ENCODE measurements at places on chromosomes 2 and 18.

DNA sequence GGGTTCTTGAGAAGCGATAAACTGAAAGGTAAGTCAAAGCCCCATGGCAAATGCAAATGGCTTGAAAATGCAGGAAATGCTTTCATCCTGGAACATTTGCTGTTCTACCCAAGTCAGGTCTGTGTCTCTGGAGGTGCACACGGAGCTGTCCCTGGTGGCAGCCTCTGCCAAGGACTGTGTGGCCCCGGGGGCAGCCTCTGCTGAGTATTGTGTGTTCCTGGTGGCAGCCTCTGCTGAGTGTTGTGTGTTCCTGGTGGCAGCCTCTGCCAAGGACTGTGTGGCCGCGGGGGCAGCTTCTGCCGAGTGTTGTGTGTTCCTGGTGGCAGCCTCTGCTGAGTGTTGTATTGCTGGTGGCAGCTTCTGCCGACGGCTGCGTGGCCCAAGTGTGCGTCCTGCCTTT lies 135.6 kb upstream of the ALKAL2 start:
- DNase-seq, result no peak

DNA sequence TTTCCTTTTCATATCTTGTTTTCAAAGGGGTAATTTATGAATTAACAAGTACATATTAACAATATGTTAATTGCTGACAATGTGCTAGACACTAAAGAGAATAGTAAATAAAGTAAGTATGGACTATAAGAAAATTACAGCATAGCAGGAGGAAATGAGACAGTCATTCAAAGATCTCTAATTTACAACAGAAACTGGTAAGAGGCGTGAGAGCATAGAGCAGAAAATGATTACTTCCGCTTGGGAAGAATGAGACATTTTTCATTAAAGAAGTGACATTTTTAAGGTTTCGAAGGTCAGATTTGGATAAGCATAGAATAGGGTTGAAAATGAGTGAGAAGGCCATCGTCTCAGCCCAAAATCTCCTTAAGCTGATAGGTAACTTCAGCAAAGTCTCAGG lies 184.4 kb upstream of the SESTD1 start:
- DNase-seq, result no peak

GRCh38 chr2:60334610-60335009 lies 218.8 kb downstream of the BCL11A start:
- DNase-seq, result no peak

DNA sequence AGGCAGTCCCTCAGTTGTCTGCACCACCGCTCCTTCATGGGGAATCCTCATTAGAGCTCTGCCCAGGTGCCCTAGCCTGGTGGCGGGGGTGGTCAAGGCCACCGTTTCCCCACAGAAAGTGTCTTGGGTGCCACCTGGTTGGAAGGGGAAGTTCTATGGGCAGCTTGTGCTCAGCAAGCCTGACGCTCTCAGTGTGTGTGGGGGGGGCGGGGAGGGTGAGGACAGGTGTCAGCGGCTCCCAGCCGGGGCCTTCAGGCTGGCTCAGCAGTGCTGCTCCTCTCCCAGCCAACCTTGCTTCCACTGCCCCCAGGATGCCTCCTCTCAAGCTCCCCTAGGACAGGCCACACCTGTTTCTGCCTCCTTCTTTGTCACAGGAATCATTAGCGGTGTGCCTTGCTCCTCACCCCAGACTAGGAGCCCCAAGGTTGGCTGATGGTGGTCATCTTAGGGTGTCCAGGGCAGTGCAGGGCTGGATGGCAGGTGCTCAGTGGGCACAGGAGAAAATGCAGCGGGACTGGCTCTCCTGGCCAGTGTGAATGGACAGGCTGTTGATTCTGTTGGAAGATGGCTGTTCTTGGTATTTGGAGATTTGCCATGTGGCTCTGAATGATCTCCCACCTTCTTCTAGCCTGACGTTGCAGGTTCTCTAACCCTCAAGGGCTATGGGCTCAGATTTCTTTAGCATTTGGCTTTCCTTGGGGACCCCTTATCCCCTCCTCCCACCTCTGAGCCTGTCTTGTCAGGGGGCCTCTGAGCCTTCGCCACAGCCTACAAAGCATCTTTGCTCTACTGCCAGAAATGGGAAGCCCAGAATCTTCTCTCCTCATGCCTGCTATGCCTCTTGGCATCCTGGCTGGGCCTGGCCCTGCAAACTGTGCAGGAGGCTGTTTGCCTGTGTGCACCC lies 185.8 kb upstream of the HS6ST1 start:
- no peak for DNase-seq

GRCh38 chr2:23801396-23801795 lies 125.5 kb downstream of the ATAD2B start:
- no peak for DNase-seq
